COR-L47 (cell line): ENCODE measurements at places on chromosomes 4 and X.

DNA sequence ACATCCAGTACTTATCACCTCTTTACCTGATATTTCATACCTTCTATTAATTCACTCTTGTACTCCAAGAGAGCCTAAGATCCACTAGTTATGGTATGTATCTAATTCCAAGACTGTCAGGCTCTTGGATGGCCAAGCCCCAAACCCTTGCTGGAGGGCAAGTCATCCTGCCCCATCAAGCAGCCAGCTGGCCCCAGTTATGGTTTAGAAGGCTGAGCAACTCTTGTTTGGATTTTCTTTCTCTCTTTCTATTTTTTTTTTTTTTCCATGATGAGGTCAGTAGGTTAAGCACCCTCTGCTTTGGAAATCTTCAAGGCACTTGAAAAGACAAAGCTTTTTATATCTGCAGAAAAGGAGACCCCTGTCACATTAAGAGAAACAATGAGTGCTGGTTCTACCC, 10.9 kb upstream of the FGF16 start:
- DNase-seq: no peak

GRCh38 chrX:67555578-67556203, 11.9 kb downstream of the AR start:
- DNase-seq: no peak

DNA sequence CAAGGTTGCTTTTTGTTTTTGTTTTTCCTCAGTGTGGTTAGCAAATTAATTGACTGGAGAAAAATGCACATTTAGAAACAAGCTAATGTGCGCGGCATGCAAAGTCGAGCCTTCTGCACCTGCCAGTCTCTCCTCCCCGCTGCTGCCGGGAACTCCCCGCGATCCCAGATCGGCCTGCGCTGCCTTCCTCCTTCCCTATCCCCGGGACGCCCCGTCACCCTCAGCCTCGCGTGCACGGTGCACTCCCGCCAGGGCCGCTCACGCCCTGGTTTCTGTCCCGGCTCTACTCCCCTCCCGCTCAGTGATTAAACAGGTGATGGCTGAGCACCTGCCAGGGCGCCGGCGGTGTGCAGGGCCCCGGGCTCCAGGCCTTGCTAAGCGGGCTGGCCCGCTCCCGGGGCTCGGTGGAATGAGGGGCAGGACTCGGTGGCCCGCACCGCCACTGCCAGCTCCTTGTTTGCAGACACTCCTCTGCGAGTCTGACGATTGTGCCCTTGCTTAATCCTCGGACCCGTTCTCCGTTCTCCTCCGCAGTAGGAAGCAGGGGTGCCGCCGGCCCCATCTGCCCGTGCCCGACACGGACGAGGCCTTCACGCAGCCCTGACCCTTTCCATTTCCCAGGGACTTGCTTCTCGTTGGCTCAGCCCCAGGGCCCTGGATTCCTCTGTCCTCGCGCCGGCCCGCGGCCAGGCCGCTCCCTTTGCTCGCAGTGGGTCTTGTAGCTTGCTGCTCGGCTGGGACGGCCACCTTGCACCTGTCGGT, 143.4 kb downstream of the TRIML1 start:
- DNase-seq: no peak

DNA sequence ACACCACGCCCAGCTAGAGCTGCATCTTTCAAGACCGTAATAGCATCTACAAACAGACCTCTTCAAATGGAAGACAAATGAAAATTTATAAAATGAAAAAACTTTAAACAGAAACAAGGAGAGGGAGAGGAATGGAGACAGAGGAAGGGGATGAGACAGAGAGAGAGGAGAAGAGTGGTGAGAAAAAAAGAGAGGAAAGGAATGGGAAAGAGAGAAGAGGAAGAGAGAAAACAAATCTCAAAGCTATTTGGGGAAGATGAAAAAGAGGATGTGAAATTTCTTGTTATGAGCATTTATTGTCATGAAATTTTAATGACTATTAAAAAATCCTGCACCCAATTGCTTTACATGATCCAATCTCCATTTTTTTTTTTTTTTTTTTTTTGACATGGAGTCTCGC, 726.9 kb downstream of the GRID2 start:
- no peak for DNase-seq

- DNase-seq: no peak
Observed at GRCh38 chr4:83542225-83542624, 6.3 kb downstream of the GPAT3 start.

DNA sequence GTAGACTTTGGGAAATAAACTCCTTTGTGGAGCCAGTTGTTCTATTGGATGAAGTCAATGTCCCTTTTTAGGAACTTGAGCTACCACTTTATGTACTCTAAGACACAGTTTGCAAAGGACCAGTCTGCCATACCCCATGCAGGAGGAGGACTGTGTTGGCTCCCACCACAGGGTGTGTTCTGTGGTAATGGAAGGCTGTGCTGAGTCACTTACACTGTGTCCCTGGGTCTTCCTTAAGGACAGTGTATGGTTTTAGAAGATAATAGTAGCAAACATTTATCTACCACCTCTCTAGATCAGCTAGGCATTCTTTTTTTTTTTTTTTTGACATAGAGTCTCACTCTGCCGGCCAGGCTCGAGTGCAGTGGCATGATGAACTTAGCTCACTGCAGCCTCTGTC, 184.0 kb upstream of the PGRMC2 start:
- no peak for DNase-seq

GRCh38 chr4:86657382-86657781, 63.3 kb downstream of the PTPN13 start:
- DNase-seq: no peak

GRCh38 chrX:134682081-134682480, 23.8 kb upstream of the PLAC1 start:
- DNase-seq: no peak

DNA sequence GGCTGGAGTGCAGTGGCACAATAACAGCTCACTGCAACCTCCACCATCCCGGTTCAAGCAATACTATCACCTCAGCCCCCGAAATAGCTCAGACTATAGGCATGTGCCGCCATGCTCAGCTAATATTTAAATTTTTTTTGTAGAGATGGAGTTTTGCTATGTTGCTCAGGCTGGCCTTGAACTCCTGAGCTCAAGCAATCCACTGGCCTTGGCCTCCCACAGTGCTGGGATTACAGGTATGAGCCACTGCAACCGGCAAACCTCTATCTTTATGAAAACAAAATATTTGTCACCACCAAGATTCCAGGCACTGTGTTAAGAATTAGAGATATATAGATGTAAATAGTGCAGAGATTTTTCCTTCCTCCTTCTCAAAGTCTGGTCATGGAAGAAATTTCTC, 232.5 kb downstream of the ANKRD50 start:
- no peak for DNase-seq

DNA sequence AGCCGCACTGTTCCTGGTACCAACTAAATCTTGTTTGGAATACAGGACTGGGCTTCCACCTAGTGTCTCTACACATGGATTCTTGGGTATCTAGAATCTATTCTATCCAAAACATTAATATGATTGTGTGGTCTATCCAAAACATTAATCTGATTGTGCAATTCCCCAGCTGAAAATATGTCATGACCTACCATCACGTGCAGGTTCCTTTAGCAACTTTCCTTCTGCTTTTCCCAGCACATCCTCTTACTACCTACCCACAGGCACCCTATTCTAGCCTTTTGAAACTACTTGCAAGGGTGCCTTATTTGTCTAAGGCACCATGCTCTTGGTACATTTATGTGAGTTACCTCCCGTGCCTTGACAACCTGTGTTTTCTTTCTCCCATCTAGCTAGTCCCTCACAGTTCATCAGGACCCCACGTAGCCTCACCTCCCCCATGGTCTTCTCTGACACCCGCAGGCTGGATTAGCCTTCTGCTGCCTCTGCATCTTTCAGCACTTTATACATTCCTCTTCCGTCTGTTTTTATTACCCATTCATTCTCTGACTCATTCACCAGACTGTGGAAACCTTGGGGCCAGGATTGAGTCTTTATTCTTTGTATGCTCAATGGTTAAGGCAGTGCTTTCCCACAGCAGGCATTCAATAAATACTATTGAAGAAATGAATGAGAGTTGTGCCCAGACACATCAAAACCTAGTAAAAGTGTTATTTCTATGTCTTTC, 88.8 kb upstream of the FAM9B start:
- DNase-seq: no peak

- DNase-seq: no peak
Observed at GRCh38 chrX:151754047-151754429, 19.5 kb downstream of the CNGA2 start.

DNA sequence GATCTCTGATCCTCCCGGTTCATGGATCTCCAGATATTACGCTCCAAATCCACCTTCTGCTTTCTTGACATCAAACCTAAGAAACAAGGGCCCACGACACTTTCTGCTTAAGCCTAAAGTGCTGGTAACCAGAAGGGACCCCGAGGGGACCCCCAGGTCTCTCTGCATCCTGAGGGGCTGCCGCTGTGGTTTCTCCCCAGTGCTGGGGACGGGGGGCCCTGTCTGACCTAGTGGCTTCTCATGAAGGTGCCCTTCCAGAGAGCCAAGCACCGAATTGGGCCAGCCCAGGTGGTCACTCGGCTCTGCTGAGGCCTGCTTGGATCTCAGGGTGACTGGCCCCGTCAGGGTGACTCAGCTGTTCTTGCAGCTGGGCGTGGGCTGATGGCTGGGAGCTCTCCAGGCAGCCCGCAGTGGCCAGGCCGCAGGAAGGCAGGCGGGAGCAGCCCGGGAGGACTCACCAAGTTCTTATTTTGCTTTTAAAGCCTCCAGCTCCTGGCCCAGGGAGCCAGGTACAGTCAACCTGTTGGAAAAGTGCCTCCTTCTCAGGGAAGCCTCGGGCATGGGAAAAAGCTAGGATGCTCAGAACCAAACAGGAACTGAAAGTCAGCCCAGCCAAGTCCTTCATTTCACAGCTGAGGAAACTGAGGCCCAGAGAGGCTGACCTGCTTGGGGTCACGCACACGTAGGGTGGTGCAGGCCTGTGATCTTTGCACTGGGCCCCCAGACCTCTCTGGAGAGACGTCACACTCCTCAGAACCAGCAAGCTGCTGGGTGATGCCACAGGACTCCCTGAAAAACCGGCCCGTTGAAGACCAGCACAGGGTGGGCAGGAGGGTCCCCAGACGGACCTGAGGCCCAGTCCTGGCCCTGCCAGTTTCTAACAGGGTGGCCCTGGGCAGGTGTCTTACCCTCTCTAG, 16.7 kb downstream of the BLOC1S4 start:
- no peak for DNase-seq

DNA sequence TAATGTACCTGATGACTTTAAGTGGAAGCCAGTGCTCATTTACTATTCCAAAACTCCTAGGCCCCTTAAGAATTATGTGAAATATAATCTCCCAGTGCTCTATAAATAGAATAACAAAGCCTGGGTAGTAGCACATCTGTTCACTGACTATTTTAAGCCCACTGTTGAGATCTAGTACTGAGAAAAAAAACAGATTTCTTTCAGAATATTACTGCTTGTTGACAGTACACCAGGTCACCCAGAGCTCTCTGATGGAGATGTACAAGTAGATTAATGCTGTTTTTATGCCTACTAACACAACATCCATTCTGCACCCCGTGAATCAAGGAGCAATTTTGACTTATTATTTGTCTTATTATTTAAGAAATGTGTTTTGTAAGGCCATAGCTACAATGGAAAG, 75.7 kb downstream of the FAM47C start:
- DNase-seq: no peak

DNA sequence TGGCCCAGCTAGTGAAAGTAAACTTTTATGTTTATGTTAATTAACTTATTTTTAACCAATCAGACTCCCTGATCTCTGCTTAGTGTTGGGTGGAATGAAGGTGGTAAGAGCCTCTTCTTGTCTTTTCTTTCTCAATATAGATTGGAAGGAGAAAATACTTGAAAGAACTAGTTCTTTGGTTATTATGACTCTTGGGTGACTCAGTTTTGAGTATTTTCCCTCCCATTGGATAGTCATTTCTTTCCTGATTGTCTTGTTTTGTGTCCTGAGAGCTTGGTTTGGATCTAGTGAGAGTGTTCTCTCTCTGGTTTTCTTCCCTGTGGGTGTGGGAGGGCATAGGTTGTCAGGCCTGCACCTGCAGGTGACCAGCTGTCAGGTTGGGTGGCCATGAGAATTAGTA, 172.0 kb upstream of the GLRA2 start:
- DNase-seq: no peak

GRCh38 chr4:122744229-122744628, 11.7 kb downstream of the BBS12 start:
- no peak for DNase-seq

- no peak for DNase-seq
Observed at GRCh38 chrX:1433646-1434357, 18.9 kb downstream of the ASMTL start.

GRCh38 chr4:114807357-114807756, 208.8 kb downstream of the UGT8 start:
- no peak for DNase-seq

- no peak for DNase-seq
Observed at GRCh38 chrX:112636288-112636687, 43.5 kb downstream of the LHFPL1 start.

GRCh38 chrX:1164322-1165288, 47.8 kb downstream of the CRLF2 start:
- no peak for DNase-seq

DNA sequence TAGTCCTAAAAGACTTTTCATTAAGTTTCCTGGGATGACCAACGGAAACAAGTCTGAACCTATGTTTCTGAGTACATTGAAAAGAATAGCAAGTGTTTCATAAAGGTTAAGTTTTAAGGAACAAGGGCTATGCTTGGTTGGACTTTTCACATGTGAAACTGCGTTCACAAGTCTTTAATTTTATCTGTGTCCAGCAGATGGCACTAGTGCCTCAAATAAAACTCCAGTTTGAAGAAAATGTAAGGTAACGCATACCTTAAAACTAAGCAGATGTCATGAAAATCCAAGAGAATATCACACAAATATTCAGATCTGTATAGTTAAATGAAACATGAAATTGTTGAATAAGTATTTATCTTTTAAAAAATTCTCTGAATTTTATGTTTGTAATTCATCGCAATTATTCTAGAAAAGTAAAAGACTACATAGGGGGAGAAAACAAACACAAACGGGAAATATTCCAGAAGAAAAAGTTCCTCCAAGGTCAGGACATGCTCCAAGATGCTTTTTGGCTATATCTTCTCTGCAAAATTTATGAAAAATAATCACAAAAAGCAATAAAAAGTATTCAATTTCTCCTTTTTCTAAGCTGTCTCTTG, 89.6 kb upstream of the MAD2L1 start:
- peak; percentile 30 for DNase-seq

DNA sequence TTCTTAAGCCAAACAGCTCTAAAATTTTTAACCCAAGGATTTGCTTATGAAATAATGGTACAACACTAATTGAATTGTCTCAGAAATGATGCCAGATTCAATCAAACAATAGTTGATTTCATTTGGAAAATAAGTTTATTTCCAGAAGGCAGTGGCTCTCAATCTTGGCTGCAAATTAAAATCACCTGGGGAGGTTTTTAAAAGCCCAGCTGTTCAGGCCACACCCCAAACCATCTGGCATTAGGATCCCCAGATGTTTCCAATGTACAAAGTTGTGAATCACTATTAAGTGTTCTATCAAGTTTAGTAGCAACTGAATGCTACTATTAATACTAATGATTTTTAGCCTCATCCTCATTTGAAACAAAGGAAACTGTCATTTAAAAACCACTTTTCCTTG, 22.2 kb downstream of the TMEM184C start:
- DNase-seq: no peak
